ENCODE measurements at places on chromosomes 3 and 15.
A peak's percentile ranks its signal among the peaks of the same experiment; 100 is the strongest.

GRCh38 chr3:79255702-79256101 lies 512.1 kb downstream of the ROBO1 start:
- no peak for DNase-seq

DNA sequence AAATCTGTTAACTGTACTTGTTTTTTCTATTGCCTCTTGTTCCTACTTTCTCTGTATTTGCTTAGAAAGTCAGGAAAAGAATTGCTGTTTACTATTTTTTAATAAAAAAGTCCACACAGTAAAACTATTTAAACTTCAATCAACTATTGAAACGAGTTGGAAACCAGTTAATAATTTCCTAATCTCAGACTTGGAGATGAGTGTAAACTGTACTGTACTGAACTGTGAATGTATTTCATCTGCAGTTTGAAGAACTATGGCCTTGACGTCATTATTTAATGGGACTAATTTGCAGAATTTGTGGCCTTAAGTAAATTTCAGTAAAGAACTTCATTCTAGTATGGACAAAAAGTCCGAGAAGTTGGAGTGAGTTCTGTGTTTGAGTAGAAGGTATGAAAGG lies 89.1 kb downstream of the LRRC28 start:
- DNase-seq, result no peak

DNA sequence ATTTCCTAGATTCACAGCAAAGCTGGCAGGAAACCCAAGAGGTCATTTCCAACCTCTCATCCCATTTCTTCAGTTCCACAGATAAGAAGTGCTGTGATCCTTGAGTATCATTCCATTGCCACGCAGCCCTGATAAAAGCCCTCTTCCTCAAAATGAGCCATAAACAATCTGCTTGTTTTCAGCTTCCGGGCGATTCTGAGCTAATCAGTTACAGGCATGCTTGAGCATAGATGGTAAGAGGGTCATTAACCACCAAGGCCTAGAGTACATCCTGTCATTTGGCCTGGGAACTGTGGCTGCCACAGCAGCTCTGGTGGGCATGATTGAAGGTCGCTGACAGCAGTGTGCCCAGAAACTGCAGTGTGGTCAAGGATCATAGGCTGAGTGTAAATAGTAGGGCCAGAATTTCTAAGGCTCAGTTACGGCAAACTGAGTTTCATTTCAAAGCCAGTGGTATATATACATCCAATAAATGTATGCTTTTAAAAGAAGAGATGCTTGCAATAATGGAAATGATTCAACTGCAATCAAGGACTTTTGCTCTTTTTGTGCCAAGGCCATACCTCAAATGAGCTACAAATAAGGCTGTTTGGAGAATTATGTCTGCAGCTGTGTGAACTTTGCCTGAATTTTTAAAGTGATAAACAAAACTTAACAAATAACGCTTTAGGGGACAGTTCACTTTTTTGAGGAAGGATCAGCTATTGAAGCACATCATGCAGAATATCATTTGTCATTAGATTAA lies 47.3 kb downstream of the P3H2 start:
- peak; percentile 52 for DNase-seq

GRCh38 chr3:145628211-145628610 lies 532.8 kb downstream of the PLOD2 start:
- DNase-seq, result no peak

Data from dermis blood vessel endothelial cell (primary cell).